ENCODE measurements at places on chromosomes 4 and X.

- DNase-seq = no peak
Observed at GRCh38 chr4:146637621-146638332, 916 bp upstream of the POU4F2 start.

GRCh38 chr4:106762666-106763443 is 273.3 kb downstream of the DKK2 start:
- no peak for DNase-seq

DNA sequence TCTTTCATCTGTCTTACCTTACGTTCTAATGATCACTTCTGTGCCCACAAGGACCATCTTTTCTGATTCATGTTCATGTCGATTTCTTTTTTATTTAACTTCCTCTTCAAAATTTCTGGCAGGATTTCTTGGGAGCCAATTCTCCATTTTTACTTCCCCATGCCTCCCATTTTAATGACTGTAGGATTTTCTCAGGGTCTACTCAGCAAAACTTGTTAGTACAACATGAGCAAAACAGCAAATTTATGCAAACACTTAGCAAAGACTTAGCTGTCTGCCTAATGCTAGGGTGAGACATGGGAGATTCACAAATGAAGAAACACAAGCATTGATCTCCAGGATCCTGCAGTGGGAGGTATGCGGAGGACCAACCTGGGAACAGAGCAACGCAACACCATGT is 5.5 kb downstream of the CD38 start:
- no peak for DNase-seq

GRCh38 chrX:110786486-110786885 is 9.1 kb downstream of the CHRDL1 start:
- no peak for DNase-seq

GRCh38 chr4:25972984-25973745 is 59.1 kb downstream of the SMIM20 start:
- no peak for DNase-seq

DNA sequence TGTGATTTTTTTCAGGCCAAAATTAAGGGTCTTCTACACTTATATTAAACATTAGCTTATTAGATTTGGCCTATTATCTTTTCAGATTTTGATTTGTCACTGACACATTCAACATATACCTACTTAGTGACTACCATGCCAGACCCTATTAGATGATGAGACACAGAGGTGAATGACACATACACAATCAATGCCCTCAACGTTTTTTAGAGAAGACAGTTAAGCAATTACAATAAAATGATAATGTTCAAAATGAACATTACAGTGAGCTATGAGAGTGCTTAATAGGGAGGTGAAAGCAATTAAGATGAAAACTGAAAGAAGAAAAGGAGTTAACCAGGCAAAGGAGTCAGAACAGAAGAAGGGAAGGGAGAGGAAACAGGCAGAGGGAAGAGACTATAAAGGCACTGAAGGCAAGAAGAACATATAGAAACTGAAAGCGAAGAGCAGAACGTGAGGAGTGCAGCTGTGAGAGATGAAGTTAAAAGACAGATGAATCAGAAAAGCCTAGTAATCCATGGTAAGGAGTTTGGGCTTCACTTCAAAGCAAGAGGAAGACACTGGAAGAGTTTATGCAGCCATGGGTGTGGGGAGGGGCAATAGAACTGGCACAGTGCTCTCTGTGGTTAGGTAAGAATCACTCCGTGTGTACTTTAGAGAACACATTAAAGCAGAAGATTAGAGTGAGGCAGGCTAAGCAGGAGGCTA is 119.0 kb downstream of the REELD1 start:
- no peak for DNase-seq

DNA sequence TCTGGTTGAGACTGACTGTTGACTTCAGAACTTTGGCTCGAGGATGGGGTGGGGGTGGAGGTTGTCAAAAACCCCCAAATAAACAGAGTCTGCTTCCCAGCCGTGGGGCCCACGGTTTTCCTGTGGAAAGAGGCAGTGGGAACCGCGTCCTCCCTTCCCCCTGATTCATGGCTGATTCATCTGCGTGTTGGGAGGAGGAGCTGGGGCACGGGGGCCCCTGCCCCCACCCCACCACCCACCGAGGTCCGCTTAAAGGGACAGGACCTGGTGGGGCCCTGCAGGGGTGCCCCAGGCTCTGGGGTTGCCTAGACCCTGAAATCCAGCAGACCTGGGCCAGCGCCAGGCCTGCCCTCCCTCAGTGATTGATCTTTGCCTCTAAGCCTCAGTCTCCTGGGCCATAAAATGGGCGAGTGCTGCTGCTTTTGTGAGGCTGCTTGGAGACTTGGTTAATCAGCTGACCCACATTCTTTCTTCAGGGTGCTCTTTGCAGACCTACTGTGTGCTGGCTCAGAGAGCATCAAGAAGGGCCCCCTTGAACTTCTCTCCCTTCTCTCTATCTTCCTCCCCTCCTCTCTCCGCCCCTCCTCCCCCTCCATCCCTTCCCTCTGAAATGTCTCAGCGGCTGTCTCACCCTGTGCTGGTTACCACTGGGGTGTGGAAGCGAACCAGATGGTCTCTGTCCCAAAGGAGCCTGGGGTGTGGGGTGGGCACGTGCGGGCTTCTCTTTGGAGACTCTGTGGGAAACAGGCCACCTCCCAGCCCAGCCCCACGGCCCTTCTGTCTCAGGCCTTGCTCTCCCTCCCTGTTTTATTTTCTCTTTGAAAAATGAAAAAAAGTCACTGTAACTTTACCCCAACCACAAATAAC is 9.1 kb downstream of the HTRA3 start:
- no peak for DNase-seq

- no peak for DNase-seq
Observed at GRCh38 chr4:99845708-99846469, 29.3 kb downstream of the DAPP1 start.

DNA sequence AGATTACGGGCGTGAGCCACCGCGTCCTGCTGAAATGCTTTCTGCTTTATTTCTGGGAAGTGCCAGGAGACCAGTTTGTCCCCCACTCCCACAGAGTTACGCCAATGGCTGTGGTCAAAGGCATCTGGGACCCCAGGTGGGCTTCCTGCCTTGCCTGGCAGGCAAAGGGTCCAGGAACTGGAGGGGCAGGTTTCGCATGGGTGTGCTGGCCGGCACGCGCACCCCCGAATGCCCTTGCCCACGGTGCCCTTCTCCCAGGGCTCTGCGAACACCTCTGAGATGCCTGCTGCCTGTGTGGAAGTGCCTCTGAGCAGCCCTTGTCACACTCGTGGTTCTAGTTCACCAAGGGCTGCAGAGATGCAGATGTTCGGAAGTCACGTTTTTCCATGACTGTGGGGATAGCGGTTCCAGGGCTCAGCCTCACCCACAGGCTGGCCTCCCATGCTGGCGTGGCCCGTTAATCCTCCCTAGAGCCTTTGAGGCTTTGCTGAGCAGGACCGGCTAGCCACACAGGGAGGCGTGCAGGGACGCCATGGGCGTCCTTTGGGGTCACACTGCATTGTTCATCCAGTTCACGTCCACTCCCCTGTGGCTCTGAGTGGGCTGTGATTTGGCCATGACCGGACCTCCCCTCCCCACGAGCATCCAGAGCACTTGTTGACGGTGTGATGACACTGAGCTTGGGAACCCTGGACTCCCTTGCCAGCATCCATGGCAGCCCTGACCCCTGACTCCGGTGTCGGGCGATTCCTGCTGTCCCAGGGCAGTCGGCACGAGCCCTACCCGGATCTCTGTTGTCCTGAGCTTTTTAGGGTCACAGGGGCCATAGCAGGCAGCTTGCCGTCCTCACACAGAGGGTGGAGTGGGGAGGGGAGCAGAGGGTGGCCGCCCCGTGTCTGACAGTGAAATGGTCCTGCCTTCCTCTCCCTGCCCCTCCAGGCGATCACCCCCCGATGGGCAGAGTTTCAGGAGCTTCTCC is 12.7 kb upstream of the ADD1 start:
- no peak for DNase-seq

DNA sequence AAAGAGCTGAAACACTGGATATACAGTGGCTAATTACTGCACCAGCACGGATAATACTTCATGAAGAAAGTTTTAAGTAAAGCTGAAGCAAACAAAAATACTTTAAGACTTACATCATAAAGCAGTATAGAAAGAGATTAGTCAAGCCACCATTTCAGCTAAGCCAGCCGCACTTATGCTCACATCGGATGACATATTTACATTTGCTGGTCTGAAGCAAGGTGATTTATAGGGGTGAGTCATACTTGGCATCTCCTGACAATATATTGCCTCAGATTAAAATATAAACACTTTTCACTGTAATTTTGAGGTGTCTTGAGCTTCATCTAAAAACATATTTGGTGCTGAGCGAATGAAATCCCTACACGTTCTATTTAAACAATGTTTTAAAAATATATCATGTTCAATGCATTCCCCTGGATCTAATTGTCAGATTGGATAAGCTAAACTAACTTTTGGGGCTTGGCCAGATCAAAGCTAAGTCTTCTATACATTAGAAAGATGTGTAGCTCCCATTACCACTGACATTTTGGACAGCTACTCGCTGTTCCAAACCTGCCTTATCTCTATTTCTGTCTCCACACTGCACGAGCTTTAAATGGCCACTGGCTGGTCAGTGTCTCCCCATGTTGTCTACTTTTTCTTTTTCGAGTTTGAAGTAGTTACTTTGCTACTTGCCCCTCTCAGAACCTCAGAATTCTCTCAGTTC is 103.2 kb downstream of the VCX2 start:
- DNase-seq = no peak

DNA sequence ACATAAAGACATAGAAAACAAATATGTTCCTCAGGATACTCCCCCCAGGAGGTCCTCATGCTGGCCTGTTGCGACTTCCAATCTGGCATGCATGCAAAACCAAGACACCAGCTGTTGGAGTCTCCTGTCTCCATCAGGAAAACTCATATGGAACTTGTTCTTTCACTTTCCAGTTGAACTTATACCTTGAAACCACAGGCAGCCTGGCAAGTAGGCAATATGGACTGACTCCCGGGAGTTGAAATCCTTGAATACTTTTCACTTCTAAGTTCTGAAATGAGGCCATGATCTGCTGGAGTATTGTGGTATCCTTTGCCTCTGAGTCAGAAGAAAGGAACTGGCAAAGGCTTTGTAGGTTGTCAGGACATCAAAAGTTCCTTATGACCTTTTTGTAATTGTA is 444.2 kb downstream of the IDS start:
- no peak for DNase-seq

DNA sequence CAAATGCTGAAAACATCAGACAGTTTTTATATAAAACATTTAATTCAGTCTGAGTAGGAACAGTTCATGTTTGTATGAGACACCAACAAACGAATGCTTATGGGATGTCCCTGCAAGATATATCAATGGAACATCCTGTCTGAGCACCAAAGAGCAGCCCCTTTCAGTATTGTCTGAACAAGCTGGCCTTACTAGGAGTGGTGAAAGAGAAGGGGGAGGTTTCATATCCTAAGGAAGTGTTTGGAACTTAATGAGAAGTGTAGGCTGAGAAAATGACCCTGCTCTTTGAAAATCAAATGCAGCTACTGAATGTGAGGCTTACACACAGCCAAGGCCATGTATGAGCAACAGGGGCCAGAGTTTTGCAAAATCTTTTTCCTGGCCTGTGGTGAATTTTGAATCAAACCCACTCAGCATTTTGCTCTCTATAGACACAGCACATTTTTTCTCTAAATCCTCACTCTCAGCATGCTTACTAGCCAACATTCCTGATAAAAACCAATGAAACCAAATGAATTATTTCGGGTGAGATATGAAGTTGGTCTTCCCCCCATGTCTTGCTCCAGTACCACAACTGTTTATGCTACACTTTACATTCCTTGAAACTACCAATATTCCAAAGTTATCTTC is 119.4 kb downstream of the LUZP4 start:
- DNase-seq = no peak

GRCh38 chr4:71027611-71028010 is 34.2 kb downstream of the DCK start:
- no peak for DNase-seq

GRCh38 chr4:39741401-39741800 is 43.5 kb downstream of the UBE2K start:
- DNase-seq = no peak

DNA sequence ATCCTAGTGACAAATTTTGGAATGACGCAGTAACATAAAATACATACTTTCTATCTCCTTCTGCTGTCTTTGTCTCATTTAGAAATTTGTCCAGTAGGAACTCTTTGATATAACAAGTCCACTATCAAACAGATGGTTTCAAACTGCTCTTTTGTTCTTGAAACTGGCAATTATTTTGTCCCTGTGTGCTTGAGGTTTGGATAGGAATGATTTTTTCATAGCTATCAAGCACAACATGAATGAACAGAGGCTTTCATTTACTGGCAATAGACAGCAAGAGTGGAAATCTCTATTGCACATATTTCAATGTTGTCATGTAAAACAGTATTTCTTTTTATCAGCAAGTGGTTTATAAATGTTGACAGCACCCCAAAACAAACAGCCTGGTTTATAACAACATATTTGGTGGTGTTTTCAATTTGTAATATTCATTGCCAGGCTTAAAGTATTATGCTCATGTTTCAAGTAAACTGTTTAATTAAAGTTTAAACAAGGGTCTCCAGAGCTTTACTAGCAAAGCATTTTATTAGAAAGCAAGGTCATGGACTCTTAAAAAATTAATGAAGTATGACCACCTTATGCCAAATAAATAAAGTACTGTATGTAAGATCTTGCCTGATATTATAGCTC is 60.0 kb downstream of the TIGD2 start:
- no peak for DNase-seq

DNA sequence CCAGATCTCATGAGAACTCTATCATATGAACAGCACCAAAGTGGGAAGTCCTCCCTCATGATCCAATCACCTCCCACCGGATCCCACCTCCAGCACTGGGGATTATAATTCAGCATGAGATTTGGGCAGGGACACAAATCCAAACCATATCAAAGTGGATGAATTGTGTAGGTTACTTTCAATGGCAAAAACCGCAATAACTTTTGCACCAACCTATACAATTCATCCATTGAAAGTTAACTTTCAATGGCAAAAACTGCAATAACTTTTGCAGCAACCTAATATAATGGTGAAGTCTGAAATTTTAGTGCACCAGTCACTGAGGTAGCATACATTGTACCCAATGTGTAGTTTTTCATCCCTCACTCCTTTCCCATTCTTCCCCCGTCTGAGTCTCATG is 16.6 kb downstream of the STK32B start:
- DNase-seq = no peak

- DNase-seq = no peak
Observed at GRCh38 chr4:140659943-140660700, 91.4 kb upstream of the UCP1 start.

DNA sequence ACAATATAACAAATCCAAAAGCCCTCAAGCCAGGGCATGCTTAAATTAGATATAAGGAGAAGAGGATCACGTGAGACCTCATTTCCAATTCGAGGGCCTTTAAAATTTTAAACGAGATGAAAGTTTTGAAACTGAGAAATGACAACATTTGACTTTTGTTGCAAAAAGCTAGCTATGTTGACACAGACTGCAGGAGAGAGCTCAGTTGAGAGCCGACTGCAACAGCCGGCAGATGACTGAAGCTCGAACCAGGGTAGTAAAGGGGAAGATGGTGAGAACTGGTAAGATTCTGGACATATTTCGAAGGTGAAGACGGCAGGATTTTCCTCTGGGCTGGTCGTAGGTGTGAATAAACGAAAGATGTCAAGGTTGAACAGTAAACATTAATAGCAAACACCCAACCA is 773 bp downstream of the PRMT9 start:
- DNase-seq = no peak
